ENCODE measurements at places on chromosomes 11 and 22.

DNA sequence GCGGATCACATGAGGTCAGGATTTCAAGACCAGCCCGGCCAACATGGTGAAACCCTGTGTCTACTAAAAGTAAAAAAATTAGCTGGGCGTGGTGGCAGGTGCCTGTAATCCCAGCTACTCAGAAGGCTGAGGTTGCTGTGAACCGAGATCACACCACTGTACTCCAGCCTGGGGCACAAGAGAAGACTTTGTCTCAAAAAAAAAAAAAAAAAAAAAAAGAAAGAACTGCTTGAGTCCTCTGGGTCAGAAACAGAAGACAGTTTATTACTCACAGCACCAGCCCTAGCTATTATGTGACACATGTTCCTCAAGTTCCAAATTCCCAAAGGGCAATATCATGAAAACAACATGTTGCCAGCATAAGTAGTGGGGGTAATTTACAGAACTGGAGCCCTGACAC lies 1014.1 kb upstream of the RAG2 start:
- DNase-seq: no peak

DNA sequence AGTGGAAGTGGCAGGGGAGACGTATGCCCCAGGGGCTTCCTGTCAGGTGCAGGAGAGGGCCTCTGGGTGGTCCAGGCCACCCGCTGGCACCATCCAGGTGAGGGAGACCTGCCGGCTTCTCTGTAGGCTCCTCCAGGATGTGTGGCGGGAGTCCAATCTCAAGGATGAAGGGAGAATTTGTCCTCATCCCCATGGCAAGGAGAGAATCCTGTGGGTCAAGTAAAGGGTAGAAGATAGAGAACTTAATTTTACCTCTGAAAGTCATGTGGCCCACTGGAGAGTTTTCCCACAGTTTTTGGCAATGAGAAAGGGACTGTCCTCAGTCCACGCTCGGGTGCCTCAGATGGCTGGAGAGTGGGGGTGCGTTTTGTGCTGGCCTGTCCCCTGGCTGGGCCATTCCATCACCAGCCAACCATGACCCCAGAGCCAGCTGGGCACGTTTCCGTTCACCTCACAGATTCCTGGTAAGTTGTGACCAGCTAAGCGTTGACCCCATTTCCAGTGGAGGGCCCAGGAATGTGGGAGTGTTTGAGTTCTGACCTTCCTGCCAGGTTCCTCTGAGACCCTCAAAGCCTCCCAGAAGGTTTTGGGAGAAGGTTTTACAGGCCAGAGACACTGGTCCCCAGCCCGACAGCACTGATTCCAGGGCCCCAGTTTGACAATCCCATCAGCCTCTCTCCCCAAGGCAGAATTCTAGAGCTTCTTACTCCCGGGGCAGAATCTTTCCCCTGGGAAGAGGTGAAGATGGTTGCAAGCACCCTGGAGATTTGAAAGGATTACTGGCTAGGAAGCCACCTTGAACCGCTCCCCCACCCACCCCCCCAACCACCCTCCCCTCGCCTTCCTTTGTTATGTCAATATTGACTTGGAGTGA lies 2.6 kb downstream of the OVOL1 start:
- DNase-seq: no peak

DNA sequence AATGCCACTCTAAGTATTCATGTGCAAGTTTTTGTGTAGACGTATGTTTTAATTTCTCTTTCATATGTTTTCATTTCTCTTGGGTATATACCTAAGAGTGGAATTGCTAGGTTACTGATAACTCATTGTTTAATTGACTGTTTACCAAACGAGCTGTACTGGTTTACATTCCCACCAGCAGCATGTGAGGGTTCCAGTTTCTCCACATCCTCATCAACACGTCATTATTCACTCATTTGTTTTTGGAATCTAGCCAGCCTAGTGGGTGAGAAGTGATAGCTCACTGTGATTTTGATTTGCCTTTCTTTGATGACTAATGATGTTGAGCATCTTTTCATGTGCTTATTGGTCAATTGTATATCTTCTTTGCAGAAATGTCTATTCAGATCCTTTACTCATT lies 4.0 kb downstream of the ANKRD13D start:
- no peak for DNase-seq

- DNase-seq: no peak
Measured at GRCh38 chr11:86511086-86511551, 136.4 kb downstream of the CCDC81 start.

DNA sequence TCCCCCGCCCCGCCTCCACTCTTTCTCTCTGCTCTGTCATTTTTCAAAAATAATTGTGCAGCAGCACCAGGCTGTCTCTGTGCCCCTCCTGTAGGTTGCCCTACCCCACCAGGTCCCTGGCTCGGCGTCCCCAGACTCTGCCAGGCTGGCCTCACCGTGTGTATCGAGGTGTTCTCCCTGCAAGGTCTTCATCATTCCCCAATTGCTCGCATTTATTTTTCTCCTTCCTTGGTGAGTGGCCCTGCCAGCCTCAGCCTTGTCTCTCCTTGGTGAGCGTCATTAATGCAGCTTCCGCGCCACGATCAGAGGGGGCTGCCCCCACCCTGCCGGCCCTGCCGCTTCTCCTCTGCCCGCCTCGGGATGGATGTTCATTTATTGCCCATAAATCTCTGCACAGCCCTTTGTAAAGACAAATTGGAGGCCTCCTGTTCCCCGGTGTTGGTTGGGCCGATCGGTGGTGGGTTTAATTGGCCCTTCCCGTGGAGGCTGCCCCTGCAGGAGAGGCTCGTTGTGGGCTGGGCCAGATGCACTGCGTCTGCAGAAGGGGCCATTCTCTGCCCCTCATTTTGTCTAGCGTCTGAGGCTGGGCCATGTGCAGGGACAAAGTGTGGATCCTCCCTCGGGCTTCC lies 33.2 kb downstream of the RTN4R start:
- DNase-seq: no peak

- DNase-seq: no peak
Measured at GRCh38 chr11:27653990-27654758, 46.1 kb downstream of the BDNF start.

- DNase-seq: no peak
Measured at GRCh38 chr11:119029340-119030028, 1.2 kb downstream of the SLC37A4 start.

- DNase-seq: no peak
Measured at GRCh38 chr11:36948460-36949127, 350.6 kb upstream of the RAG2 start.
